ENCODE measurements at places on chromosomes 12 and 14.

DNA sequence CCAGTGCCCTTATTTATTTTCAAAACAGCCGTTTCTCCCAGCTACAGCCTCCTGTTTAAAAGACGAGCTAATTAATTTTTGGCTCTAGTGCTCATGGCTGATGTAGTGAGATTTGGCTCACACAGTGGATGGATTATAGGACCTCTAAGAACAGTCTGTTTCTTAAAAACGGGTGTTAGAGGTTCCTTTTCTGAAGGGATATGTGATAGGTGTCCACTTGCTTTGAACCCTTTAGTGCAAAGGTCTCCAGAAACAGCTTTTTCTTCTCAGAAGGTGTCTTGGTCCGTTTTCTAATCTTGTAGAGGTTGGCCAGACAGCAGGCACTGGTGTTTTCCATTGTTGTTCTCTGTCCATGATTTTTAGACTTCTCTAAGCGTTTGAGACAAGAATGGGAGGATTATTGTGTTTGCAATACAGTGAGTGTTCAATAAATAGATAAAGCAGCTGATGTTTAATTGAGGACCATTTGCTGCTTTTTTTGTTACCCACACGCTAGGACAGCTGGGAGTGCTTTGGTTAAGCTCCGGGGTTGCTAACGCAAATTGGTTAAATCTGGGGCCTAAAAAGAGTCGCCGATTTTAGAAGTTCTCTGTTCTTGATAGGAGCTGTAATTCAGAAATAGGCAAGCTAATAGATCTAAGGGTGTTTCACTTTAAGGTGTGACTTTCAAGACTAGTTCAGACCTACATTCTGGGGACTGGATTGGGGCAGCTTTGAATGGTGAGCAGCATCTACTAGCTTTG is 1.0 kb downstream of the BORCS5 start:
- no peak for DNase-seq

DNA sequence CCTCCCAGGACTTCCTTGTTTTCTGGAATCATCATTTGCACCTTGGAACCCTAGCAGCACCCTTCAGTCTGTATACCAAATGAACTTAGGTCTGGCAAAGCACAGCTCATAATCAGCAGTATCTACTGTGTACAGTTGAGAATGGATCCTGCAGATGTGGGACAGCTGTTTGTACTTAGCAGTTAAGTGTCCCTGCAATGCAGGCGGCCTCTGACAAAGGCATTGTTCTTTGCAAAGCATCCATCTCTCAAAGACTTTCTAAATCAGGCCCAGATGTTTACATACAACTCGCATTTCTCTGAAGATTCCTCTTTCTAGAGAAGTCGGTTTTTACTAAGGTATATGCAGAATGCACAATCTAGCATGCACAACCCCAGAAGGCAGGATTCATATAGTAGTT is 170.5 kb upstream of the RBM19 start:
- no peak for DNase-seq

DNA sequence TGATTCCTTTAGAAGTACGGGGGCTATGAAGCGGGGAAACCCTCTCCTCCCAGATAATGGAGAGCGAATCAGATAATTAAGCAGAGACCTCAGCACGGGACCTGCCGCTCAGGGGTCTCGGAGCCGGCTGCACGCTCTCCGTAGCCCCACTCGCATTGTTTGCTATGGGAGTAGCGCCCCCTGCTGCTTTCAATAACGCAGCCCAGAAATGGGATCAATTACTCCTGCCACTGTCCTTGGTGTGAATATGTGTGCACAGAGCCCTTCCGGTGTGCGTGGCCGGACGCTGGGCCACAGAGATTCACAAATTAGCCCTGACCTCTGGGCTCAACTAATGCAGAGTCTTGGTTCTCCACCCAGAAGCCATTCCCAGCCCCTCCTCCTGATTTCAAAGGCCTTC is 76.4 kb upstream of the TMEM132C start:
- no peak for DNase-seq

DNA sequence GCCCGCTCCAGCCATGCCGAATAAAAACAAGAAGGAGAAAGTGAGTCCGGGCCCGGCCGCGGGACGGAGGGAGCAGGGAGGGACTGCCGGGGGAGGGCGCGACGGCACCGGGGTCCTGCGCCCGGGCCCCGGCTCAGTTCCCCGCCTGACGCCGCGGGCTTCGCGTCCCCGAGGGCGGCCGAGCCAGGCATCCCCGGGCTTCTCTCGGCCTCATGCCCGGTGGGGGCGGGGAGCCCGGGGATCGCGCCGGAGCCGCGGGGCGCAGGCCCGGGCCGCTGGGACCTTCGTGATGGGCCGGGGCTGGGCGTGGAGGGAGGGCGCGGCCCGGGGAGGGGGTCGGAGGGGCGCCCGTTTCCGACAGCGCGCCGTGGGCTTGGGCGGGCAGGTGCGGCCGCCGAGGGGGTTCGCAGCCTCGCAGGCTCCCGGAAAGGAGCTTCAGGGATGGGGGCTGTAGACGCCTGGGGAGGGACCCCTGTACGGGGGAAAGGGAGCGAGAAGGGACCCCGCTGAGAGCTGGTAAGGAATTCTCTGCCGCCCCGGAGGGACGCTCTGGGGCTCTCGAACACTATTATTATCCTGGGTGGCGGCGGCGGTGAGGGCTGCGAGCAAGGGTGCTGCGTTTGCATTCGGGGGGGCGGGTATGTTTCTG is 496 bp downstream of the PPP2R5C start:
- DNase-seq = peak; percentile 39

- DNase-seq = no peak
Measured at GRCh38 chr12:90010089-90010488, 301.5 kb upstream of the ATP2B1 start.

DNA sequence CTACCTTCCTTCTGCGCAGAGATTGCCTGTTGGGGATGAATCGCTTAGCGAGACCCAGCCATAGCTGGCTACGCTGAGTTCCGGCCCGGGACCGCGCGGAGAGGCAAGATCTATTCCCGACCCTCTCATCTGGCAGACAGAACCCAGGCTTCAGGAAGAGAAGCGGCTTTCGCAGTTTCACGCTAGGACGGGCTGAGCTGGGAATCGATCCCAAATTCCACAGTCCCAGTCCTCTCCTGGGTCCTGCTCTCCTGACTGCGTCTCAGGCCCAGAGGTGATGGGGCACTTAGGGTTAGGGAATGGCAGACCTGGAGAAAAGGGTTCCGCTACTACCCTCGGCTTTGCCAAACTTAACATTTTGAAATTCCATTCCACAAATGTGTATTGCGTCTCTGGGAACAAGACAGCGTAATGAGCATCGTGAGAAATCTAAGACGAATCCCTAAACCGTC is 2.8 kb downstream of the PTPN21 start:
- DNase-seq = no peak

GRCh38 chr12:85461127-85461526 is 181.1 kb downstream of the ALX1 start:
- no peak for DNase-seq

DNA sequence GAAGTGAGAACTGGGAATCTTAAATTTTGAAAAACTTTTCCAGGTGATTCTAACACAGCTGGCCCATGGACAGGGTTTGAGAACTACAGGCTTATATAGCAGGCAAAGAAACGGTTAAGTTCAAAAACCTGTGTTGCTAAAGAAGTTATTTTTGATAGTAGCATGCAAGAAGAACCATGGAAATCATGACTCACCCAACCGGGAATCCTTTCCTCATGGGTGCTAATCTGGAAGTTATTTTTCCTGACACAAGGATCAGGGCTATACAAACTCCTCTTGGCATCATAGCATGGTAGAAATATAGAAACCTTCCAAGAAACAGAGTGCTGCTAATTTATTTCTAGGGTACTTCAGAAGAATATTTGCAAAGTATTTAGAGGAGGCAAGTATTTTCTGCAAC is 588.7 kb downstream of the CCER1 start:
- DNase-seq = no peak

DNA sequence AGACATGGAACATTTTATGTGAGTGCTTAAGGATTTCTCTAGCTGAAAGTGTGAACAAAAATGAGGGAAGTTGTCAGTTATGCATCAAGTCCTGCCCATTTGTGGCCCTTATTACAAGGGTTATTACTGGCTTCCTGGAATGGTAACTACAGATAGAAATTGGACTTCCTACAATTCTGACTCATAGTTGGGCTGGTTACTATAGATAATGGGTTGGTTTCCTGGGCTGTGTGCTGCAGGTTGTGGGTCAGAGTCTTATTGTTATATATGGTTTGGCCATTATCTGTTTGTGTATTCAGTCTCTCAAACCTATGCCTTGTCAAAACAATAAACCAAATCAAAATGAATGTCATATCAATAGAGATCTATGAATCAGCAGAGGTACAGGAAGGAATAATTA is 313.7 kb downstream of the ADAMTS20 start:
- DNase-seq = no peak

Measured in left ventricle myocardium inferior (tissue), 1 donor.